Gastrocnemius medialis (tissue), 4 donors: ENCODE measurements at places on chromosomes 3 and 15.

DNA sequence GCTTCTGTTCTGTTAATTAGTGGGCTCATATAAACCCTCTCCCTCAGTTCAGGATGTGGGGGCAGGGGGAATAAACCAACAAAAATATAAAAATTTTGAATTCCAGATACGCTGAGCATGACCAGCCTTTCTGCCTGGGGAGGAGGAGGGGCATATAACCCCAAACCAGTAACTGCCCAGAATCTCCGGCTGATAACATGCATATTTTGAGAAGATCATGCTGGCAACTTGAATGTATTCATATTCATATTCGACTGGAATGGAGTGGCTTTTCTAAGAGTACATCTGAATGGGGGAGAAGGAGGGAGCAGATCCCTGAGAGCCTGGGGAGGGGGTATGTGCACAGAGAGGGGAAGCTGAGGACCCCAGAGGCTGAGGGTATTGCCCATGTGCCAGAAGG, 54.5 kb upstream of the LCTL start:
- no peak for DNase-seq

GRCh38 chr15:69468241-69469121, 15.9 kb downstream of the RPLP1 start:
- no peak for DNase-seq

DNA sequence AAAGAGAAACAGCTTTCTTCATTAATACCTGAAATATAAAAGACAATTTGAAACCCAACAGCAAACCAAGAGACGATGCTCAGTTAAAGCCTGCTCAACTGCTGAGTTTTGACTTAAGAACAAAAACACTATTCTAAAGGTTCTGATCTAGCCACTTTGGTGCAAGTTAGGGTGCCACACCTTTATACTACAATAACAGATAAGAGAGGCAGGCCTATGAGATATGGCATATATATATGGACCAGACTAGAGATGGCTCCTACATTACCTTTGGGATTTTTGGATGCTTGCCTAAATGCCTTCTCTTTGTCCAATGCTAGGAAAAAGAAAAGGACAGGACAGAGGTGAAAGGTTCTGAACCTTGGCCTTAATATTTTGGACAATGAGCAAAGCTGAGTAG, 68.6 kb downstream of the INO80 start:
- DNase-seq = no peak

DNA sequence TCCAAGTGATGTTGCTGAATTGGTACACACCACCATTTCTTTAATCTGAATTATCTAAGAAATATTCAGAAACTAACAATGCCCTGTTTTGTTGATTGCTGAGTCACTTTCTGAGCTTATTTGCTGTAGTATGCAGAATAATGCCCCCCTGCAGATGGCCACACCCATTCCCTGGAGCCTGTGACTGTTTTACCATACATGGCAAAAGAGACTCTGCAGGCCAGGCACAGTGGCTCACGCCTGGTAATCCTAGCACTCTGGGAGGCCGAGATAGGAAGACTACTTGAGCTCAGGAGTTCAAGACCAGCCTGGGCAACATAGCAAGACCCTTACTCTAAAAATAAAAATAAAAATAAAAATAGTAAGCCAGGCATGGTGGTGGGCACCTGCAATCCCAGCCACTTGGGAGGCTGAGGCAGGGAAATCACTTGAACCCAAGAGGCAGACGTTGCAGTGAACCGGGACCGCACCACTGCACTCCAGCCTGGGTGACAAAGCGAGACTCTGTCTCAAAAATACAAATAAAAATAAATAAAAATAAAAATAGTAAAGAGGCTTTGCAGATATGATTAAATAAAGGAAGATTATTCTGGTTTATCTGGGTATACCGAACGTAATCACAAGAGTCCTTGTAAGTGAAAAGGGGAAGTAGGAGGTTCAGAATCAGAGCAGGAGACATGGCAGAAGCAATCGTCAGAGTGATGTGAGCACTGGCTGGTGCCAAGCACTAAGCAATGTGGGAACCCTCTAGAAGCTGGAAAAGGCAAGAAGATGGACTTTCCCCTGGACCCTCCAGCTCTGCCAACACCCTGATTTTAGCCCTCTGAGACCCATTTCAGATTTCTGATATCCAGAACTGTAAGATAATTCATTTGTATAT, 19.0 kb downstream of the PCYT1A start:
- DNase-seq = no peak

DNA sequence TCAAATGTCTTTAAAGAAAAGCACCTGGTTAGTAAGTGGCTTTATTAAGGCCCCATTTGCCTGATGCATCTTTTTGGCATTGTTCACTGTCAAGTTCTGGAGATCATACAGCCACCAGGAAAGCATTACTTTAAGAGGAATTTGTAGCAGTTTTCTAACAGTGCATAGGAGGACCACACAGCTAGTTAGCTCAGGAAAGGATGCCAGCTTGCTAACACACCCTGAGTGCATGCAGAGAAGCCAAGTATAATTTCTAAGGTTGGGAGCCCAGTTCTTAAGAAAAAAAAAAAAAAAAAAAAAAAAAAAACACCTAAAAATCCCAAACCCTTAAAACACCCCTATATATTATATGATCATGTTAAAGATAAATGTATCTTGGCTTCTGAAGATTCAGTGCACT, 102.0 kb upstream of the FEZF2 start:
- DNase-seq = no peak

DNA sequence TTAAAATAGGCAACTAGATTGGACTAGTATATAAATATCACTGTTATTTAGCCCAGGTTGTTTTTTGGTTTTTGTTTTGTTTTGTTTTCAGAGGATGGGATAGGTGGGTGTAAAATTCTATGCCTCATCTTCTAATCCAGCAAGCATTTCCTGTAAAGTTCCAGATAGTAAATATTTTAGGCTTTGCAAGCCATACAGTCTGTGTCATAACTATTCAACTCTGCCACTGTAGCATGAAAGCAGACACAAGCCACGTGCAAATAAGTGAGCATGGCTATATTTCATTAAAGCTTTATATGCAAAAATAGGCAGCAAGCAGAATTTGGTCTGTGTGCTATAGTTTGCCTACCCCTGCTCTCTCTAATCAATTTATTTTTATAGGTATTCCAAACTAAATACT, 657.3 kb upstream of the TGFBR2 start:
- no peak for DNase-seq

DNA sequence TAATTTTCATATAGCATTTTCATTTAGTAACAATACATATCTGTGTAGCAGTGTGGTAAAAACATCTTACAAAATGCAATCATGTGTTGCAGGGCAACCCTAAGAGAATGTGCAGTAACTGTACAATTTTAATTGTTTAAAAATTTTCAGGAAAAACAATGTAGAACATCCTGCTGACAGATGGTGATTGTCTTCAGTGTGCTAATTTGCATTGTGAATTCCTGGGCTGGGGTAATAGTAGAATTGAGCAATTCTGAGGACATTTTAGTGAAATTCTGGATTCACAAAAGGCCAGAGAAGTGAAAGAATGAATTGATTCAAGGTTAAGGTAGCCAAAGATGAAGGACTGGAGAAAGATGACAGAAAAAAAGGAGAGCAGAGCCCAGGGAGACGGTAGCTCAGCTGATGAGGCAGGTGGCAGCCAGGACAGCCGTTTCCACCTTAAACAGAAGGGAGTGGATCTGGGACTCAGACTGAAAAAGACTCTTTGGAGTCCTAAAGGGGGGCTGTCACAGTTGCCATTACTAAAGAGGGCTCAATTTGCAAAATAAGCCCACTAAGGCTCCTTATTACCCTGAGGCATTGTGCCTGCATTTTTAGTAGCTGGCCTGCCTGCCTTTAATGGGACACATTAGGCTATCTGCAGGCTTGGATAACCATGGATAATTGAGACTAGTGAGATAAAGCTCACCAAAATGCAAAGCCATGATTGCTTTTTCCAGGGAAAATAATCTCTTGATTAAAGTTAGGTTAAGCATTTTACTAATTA, 8.6 kb downstream of the MAP3K13 start:
- no peak for DNase-seq

GRCh38 chr15:27491666-27492621, 521.0 kb downstream of the GABRG3 start:
- DNase-seq = no peak

GRCh38 chr15:93524432-93524831, 435.4 kb upstream of the RGMA start:
- no peak for DNase-seq

GRCh38 chr15:64066451-64066850, 20.2 kb upstream of the DAPK2 start:
- no peak for DNase-seq

DNA sequence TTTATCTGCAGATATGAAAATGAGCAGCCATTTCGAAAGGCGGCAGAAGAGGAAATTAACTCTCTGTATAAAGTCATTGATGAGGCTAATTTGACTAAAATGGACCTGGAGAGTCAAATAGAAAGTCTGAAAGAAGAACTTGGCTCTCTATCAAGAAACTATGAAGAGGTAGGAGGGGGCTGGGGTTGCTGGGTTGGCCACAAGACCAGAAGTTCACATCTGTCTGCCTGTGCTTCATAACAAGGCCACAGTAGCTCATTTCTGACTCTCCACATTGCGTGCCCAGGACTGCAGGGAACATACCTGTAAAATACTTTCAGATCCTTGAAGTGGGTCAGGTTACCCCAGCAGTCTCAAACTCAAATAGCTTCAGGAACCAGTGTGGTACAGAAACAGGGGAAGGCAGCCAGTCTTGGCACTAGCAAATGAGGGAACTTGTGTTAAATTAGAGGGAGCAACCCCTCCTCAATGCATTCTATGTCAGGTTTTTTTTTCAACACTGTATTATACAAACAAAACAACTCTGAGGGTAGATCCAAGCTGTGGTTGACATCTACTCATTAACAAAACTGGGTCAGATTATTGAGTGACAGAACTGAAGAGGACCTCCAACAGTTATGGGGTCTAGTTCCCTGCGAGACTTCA, 48.7 kb downstream of the BFSP2 start:
- DNase-seq = no peak

- DNase-seq = no peak
Measured at GRCh38 chr3:102896851-102897621, 462.2 kb downstream of the ZPLD1 start.

DNA sequence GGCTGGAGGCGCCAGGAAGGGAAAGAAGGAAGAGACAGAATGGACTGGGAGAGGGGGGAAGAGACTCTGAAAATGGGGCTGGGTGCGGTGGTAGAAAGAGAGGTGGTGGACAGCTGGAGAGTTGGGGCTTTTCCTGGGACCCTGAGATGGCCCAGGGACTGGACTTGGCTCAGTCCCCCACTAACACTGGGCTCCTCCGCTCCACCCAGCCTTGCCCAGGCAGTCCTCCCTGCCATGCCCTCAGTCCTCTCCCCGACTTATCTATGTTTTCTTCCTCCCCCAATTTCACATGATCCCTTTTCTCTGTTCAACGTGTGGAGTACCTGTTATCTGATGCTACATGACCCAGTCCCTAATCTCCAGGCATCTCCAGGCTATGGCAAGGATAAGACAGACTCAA, 6.3 kb upstream of the HCN4 start:
- no peak for DNase-seq

- DNase-seq = no peak
Measured at GRCh38 chr3:157059181-157059580, 100.8 kb downstream of the CCNL1 start.

GRCh38 chr3:22269831-22270230, 518.8 kb upstream of the ZNF385D start:
- no peak for DNase-seq
